ENCODE measurements at places on chromosomes 2 and 18. TPM values are rescaled to one million over a fixed set of nuclear protein-coding genes. Genes with fewer than 3 reads are reported as not detected.

Gene LONRF2
- 1.6 TPM for total RNA-seq

Gene ABCG8
- total RNA-seq, result not detected

Gene RFTN2
- 1.4 TPM for total RNA-seq

Gene SERPINB5
- 204 TPM for total RNA-seq

Gene DTNA
- total RNA-seq, result 1.7 TPM

DNA sequence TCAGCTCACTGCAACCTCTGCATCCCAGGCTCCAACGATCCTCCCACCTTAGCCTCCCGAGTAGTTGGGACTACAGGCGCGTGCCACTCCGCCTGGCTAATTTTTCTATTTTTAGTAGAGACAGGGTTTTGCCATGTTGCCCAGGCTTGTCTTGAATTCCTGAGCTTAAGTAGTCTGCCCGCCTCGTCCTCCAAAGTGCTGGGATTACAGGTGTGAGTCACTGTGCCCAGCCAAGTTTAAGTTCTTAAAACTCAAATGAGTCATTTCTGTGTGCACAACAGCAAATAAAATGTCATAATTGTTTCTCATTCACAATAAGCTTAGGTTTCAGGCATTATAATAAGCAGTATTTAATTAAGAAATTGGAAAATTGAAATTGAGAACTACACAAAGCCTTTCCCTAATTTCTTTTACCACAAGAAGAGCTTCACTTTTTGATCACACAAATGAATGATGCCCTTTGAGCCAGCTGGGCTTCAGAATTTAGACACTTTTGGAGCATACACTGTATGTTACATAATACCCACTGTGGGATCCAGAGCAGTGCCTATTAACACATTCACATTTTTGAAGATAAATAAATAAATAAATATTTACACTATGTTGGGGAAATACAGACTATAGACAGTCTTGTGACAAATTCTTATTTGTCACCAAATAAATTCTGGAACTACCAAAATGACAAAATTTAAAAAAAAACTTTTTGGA, 8.6 kb upstream of the ME2 start:
- no peaks in the 10 kb centered on the region for H3K27me3 ChIP-seq
- H3K36me3 ChIP-seq, result no peaks in the 10 kb centered on the region
- H3K27ac ChIP-seq, result peak overlapping the region; percentile 49
- peaks cover 33% of the 10 kb centered on the region for H3K4me1 ChIP-seq
- no peak overlapping the region for H3K4me3 ChIP-seq

- H3K4me3 ChIP-seq, result no peak overlapping the region
- no peak for DNase-seq
- H3K27ac ChIP-seq, result no peak overlapping the region
- H3K4me1 ChIP-seq, result no peaks in the 10 kb centered on the region
- H3K27me3 ChIP-seq, result no peaks in the 10 kb centered on the region
Observed at GRCh38 chr2:10860081-10860813, 47.7 kb upstream of the PDIA6 start.

- no peak overlapping the region for H3K4me3 ChIP-seq
- H3K36me3 ChIP-seq, result no peaks in the 10 kb centered on the region
- peaks cover 5% of the 10 kb centered on the region for H3K4me1 ChIP-seq
- H3K27me3 ChIP-seq, result no peaks in the 10 kb centered on the region
Observed at GRCh38 chr2:206193671-206194357, 34.1 kb downstream of the EEF1B2 start.

DNA sequence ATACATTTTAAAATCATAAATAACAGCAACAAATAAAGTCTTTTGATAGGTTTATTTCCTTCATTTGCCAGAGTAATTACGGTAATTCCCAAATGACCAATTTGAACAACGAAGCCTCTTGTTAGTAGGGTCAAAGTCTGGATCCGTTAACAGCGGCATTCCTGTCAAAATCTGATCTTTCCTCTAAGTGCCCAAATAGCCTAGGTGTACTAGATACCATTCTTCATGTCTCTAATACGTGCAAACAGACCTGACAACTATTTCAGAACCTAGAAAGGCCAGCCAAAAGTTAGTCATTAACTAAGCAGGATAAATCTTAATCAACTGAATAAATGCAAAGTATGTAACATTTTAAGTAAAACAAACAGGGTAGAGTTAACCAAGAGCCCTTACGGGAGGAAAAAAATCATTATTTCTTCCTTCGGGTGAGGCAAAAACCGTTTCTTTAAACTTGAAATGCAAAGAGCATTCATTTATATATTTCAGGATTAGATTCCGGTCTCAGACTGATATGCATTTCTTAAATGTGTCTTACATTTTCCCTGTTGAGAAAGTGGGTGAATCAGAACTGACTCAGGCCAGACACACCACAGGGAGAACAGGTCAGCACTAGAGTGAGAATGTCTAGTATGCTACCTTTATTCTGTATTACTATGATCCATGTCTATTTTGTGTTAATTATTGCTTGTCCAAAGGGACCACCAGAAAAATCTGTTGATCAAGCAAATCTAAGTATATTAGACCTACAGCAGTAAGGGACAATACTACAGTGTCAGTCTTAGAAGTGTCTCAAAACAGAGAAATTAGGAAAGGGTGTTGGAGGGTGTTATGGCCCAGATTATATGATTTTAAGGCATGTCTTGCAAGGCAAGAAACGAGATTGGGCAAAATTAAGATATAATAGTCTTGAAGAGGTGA, 141.5 kb upstream of the NDUFV2 start:
- no peaks in the 10 kb centered on the region for H3K27me3 ChIP-seq
- no peak overlapping the region for H3K4me3 ChIP-seq
- no peak for DNase-seq
- peak overlapping the region; percentile 44 for H3K27ac ChIP-seq

DNA sequence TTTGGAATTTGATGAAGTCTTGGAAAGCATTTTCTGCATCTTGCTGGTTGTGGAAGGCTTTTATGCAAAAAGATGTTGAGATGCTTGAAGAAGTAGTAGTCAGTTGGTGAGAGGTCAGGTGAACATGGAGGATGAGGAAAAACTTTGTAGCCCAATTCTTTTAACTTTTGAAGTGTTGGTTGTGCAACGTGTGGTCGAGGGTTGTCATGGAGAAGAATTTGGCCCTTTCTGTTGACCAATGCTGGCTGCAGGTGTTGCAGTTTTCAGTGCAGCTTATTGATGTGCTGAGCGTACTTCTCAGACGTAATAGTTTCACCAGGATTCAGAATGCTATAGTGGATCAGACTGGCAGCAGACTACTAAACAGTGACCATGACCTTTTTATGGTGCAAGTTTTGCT, 508.4 kb upstream of the MAP2 start:
- no peaks in the 10 kb centered on the region for H3K27me3 ChIP-seq
- no peaks in the 10 kb centered on the region for H3K4me1 ChIP-seq
- no peak overlapping the region for H3K4me3 ChIP-seq
